Naive B cell (primary cell): ENCODE measurements at places on chromosomes 2 and 18.

GRCh38 chr2:195756218-195756942, 99.4 kb downstream of the SLC39A10 start:
- peaks cover 7% of the 10 kb centered on the region for H3K36me3 ChIP-seq
- no peaks in the 10 kb centered on the region for H3K27me3 ChIP-seq
- H3K4me1 ChIP-seq = no peaks in the 10 kb centered on the region
- DNase-seq = no peak
- no peak overlapping the region for H3K27ac ChIP-seq

DNA sequence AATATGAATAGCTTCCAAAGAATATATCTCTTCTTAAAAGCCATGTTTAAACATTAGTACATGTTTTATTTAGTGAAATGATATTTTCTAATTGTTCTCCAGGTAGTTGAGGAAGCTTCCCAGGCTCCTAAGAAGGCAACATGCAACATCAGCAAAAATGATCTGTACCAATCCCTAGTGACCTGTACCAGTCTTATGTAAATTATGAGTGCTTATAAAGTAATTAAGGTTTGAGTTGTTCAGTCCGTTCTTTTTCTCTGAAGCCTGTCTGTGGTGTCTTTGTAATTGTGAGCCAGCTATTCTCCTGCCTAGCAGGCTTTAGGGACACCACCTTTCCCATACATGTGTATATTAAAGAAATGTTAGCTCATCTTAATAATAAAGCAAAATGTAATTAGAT, 98.2 kb downstream of the PKP4 start:
- no peak for DNase-seq
- H3K4me3 ChIP-seq = no peak overlapping the region
- H3K36me3 ChIP-seq = no peaks in the 10 kb centered on the region
- no peak overlapping the region for H3K27ac ChIP-seq
- no peaks in the 10 kb centered on the region for H3K27me3 ChIP-seq

DNA sequence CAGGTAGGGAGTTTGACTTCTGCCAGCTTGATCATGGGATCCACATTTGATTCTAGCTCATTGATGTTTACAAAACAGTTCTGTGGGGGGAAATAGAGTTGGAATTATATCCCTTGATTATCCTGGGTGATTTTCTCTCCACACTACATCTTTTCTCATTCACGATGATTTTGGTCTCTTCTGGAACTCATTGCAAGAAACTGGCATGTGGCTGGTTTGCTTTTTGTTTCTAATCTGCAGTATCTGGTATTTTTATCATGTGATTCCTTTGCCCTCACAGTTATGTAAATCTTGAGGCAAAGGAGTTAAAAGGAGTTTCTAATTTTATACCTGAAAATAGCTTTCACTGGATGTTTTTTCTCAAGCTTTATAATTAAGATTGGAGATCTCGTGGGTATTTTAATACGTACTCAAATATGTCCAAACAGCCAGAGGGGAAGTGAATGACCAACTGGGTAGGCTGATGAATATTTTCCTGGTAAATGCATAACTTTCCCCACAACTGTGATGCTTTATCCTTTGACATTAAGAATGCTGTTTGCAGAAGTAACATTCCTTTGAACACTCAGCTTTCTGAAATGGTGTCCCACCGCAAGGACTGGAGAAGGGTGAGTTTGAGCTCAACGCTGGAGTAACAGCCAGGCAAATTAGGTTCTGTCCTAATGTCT, 502.9 kb upstream of the ZEB2 start:
- H3K4me3 ChIP-seq = peak overlapping the region; percentile 6
- no peaks in the 10 kb centered on the region for H3K36me3 ChIP-seq
- no peak for DNase-seq

DNA sequence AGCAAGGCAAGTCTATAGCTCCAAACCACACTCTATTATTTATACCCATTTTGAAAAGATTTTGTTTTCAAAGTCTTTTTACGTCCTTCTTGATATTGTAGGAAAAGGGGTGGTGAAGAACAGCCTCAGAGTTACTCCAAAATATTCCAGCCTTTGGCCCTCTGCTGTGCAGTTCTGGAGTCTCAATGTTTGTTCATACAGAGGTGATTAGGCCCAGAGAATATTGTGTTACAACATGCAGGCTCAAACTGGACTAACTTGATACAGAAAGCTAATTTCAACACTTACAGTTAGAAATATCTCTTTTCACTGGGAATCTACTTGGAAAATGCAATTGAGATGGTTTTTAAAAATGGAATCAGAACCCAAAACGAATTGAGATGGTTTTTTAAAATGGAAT, 40.4 kb upstream of the SLC25A52 start:
- DNase-seq = no peak
- no peak overlapping the region for H3K4me3 ChIP-seq
- H3K27me3 ChIP-seq = no peaks in the 10 kb centered on the region
- no peak overlapping the region for H3K27ac ChIP-seq
- no peaks in the 10 kb centered on the region for H3K36me3 ChIP-seq

DNA sequence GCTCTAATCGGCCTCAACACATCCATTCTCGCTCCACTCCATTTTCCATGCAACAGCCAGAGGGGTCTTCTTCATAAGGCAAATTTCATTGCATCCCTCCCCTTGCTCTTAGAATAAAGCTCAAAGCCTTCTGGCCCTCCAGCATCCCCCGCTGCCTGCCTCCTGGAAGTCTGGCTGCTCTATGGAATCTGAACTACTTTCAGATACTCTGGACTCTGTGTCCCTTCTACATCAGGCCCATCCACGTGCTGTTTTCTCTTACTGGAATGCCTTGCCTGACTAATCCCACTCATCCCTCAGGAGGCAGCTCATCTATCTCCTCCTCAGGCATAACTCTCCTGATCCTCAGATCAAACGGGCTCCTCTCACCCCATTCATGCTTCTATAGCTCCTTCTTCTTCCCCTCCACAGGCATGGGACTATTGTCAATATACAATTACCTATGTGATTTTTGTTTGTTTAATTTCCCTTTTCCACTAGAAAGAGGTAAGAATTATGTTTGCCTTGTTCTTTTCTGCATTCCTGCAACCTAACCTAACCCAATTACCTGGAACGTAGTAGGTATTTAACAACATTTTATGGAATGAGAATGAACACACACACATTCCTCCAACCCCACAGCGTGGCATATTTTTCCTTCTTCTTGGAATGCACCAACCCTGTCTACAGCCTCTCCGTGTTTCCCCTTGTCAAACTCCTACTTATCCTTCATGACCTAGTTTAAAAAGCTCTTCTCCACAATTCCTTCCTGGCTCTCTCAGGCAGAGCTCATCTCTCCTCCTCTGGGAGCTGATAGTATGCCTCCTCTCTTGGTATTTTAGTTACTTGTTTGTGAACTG, 49.5 kb downstream of the LBH start:
- peaks cover 78% of the 10 kb centered on the region for H3K4me1 ChIP-seq
- H3K27me3 ChIP-seq = no peaks in the 10 kb centered on the region
- DNase-seq = no peak

- no peak overlapping the region for H3K27ac ChIP-seq
- H3K4me3 ChIP-seq = no peak overlapping the region
- H3K27me3 ChIP-seq = no peaks in the 10 kb centered on the region
- H3K36me3 ChIP-seq = no peaks in the 10 kb centered on the region
These were observed 73.9 kb upstream of the NRXN1 start for GRCh38 chr2:51105811-51106210.

- no peak overlapping the region for H3K27ac ChIP-seq
- no peaks in the 10 kb centered on the region for H3K36me3 ChIP-seq
- H3K27me3 ChIP-seq = no peaks in the 10 kb centered on the region
- H3K4me1 ChIP-seq = no peaks in the 10 kb centered on the region
These were observed 364.7 kb downstream of the ERBB4 start for GRCh38 chr2:212173756-212174510.

DNA sequence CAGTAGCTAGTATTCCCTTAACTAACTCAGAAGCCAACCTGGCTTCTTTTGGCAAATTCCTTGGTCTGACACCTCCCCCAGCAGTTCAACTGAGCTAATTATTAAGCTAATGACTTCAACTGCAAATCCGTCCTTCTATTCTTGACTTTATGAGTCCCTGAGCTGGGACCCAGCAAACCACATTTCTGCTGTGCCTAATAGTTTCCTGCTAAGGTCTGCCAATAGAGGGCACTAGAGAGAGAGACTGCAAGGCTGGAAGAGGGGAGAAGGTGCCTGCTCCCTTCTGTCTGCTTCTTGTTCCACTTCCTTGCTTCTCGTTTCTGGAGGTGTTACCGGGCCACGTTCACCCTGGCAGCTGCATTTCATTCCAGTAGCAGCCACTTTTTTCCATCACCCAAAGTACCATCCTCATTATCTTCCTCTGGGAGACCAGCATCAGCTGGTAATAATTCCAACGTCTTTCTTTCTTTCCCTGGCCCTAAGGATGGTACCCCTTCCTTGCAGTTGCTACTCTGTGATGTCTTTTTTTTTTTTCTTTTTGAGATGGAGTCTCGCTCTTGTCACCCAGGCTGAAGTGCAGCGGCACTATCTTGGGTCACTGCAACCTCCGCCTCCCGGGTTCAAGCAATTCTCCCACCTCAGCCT, 352.0 kb downstream of the TNS1 start:
- no peak overlapping the region for H3K27ac ChIP-seq
- no peaks in the 10 kb centered on the region for H3K4me1 ChIP-seq
- DNase-seq = no peak

GRCh38 chr2:128311216-128311754, 7.4 kb downstream of the HS6ST1 start:
- H3K36me3 ChIP-seq = no peaks in the 10 kb centered on the region
- H3K4me1 ChIP-seq = peaks cover 77% of the 10 kb centered on the region
- H3K4me3 ChIP-seq = no peak overlapping the region
- DNase-seq = no peak
- no peak overlapping the region for H3K27ac ChIP-seq
- H3K27me3 ChIP-seq = no peaks in the 10 kb centered on the region

- DNase-seq = no peak
- no peak overlapping the region for H3K4me3 ChIP-seq
- H3K36me3 ChIP-seq = no peaks in the 10 kb centered on the region
- H3K27ac ChIP-seq = no peak overlapping the region
- no peaks in the 10 kb centered on the region for H3K4me1 ChIP-seq
- H3K27me3 ChIP-seq = no peaks in the 10 kb centered on the region
These were observed 586.5 kb upstream of the SLC8A1 start for GRCh38 chr2:41038408-41038807.

GRCh38 chr2:98334439-98335078, 11.7 kb upstream of the CNGA3 start:
- no peaks in the 10 kb centered on the region for H3K4me1 ChIP-seq
- peaks cover 35% of the 10 kb centered on the region for H3K27me3 ChIP-seq
- no peak overlapping the region for H3K27ac ChIP-seq
- H3K4me3 ChIP-seq = no peak overlapping the region
- H3K36me3 ChIP-seq = no peaks in the 10 kb centered on the region

- H3K36me3 ChIP-seq = no peaks in the 10 kb centered on the region
- H3K27ac ChIP-seq = no peak overlapping the region
- no peaks in the 10 kb centered on the region for H3K27me3 ChIP-seq
- DNase-seq = no peak
- no peaks in the 10 kb centered on the region for H3K4me1 ChIP-seq
These were observed 474.0 kb upstream of the MEIS1 start for GRCh38 chr2:65960953-65961352.

DNA sequence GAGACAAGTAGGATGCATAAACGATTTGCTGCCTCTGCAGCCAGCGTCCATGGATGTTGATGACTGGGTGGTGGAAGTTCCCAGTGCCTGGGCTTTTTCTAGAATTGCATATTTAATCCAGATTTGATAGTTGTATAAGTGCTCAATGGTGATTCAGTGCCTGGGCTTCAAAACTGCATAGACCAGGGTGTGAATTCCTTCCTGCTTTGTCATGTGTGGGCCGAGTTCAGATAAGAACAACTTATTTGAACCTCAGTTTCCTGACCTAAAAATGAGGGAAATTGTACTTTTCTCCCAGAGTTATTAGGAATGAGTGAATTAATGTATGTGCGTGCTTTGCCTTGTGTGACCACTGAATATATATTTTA, 154.6 kb downstream of the WDSUB1 start:
- DNase-seq = no peak
- H3K27me3 ChIP-seq = no peaks in the 10 kb centered on the region
- H3K4me1 ChIP-seq = no peaks in the 10 kb centered on the region
- no peak overlapping the region for H3K27ac ChIP-seq

- H3K27me3 ChIP-seq = no peaks in the 10 kb centered on the region
- H3K27ac ChIP-seq = no peak overlapping the region
- peaks cover 28% of the 10 kb centered on the region for H3K36me3 ChIP-seq
- DNase-seq = peak; percentile 46
These were observed 19.2 kb downstream of the E2F6 start for GRCh38 chr2:11446733-11447248.
